ENCODE measurements at places on chromosomes 1 and 21.

GRCh38 chr1:245197121-245197520, 42.3 kb downstream of the KIF26B start:
- no peak for DNase-seq

DNA sequence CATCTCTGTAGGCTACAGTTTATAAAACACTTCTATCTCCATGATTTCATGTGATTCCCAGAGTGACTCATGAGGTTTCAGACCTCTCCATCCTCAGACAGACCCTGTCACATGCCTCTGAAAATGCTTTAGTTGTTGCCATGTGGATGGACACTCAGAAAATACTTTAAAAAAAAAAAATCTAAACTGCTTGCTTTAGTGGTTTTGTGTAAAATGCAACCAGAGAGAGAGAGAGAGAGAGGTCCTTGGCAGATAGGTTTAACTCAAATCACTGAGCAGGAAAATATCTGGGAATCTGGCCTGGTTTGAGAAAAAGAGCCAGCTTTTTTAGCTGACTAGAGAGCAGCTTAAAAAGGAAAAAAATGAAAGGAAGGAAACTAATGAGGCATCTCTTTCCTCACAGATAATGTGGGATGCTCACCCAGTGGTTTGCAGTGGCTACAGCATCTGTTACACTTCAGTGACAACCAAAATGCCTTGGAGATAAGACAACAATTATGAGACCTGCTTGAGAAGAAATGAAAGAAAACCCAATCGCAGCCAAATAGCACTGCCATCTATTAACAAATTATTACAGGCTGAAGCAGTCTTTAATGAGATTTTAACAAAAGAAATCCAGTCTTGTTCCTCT, 54.6 kb upstream of the SYT14 start:
- peak; percentile 92 for DNase-seq

GRCh38 chr1:23122023-23122748, 46.5 kb downstream of the LUZP1 start:
- no peak for DNase-seq

DNA sequence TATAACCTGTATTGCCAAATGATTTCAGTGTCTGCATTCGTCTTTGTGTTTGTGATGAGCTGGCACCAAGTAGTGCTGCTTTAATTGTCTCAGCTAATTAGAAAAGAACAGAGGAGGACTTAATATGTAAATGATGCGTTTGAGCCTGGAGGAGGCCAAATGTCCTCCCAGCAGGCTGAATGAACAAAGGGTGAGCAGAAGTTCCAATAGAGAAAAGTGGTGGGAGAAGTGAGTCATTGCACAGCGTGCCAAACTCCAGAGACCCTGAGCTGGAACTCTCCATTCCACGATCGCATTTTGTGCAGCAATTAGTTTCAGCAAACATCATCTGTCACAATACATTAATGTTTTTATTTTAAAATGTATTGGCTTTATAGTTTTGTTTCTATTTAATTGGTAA, 17.9 kb downstream of the ETV3L start:
- no peak for DNase-seq

DNA sequence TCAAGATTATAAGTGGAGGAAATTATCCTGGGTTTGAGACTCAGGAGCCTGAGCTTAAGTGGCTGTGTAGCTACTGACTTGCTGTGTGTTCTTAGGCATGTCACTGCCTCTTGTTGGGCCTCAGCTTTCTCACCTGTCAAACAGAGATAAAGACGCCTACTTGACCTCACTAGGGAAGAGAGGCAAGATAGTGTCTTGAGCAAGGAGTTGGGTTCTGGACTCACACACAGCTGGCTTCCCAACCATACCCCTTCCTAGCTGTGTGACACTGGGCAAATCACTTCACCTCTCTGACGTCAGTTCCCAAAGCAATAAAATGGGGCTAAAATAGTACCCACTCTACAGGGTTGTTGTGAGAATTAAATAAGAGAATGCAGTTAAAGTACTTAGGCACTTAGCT, 11.6 kb upstream of the EPB41 start:
- no peak for DNase-seq

DNA sequence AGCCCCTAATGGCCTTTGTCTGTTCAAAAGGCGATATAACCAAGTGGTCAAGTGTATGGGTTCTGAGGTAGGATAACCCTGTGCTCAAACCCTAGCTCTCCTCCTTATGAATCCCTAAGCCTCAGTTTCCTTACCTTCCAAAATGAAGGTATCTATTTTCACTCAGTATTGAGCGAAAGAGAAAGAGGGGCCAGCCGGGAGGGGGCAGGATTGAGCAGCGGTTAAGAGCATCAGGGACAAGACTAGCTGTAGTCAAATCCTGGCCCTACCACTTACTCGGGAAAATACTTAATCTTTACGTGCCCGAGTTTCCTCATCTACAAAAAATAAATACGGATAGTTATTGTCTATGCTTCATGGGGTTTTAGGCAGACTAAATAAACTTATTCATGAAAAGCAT, 25.7 kb downstream of the LY9 start:
- DNase-seq, result no peak

DNA sequence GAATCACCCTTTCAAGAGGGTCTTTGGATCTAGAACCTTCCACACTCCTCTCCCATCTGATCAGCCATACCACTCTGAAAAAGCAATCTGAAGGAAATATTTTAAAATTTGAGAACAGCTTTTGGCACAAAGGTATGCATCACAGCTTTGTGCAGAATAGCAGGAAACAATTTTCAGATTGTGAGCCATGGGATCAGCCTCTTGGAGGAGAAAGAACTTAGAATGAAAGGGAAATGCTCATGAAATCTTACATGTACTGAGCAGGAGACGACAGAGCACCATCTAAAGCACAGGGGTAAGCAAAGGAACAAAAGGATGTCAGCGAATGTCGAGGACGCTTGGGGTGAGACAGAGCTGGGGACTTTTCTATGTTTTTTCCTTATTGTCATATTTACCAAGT, 54.4 kb downstream of the EDN2 start:
- no peak for DNase-seq

GRCh38 chr1:212450331-212450881, 17.7 kb downstream of the NENF start:
- peak; percentile 17 for DNase-seq

DNA sequence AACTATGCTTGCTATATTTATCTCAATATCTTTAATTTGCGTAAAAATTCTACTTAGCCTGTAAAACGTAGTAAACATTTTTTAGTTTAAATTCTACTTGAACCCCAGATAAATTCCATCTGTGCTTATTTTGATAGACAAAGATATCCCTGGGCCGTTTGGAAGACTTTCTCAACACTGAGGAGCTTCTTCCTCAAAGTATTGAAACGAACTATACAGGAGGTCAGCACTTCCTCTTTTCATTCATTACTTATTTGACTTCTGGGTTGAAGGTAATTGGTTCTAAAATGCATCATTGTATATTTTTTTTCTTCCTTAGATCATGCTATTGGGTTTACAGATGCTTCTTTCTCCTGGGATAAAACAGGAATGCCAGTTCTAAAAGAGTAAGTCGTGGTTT, 74.7 kb downstream of the HSPA13 start:
- no peak for DNase-seq

- DNase-seq, result no peak
Measured at GRCh38 chr1:74470251-74470650, 42.2 kb downstream of the LRRC53 start.

- no peak for DNase-seq
Measured at GRCh38 chr1:17123196-17124045, 4.2 kb upstream of the PADI2 start.

DNA sequence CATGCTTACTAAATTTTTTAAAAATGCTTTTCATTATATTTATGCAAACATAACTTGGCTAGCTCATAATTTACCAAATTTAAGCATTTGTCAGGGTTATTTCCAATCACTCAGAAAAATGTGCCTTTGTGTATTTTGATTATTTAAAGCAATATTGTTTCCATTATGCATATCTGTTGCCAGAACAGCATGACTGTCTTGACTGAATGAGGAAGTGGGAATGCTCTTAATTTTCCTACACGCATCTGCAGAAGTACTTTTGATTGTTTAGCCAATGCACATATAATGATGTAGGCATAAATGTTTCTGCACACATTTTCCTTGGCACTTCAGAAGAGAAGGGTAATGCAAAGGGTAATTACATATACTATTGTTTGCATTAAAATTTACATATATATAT, 92.5 kb upstream of the ADGRL2 start:
- DNase-seq, result no peak

GRCh38 chr1:232909752-232910151, 40.7 kb upstream of the NTPCR start:
- DNase-seq, result no peak

DNA sequence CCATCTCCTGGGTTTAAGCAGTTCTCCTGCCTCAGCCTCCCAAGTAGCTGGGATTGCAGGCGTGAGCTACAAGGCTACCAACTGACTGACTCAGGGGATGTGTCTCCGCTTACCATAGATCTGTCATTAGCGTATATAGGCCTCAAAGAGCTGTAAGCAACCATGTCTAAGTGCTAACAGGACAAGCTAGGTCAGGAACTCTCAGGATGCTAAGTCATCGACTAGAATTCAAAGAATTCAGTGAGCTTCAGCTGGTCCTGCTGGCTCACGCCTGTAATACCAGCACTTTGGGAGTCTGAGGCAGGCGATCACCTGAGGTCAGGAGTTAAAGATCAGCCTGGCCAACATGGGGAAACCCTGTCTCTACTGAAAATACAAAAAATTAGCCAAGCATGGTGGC, 29.5 kb downstream of the CAPN2 start:
- peak; percentile 87 for DNase-seq

- DNase-seq, result no peak
Measured at GRCh38 chr1:80933346-80933745, 867.4 kb upstream of the ADGRL2 start.

DNA sequence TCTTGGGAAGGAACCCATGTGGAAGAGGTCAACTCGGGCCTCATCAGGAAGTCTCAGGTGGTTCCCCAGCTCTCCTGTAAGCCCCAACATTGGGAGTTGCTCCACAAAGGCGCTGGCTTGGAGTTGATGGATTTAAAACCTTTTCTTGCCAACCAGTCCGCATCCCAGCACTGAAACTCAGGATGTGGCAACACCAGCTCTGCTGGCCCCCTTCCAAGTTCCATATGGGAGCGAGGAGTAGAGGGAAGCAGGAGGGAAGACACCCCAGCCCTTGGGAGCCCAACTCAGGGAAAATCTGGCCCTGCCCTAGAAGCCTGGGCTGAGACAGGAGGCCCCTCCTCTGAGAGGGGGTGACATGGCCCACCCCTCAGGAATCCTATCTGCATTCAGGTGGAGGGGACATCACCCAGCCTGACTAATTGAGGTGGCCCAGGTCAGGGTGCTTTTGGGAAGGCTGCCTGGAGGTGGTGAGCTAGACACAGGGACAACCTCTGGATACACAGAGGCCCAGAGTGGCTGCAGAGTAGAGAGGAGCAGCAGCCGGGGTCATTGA, 33.1 kb upstream of the DMBX1 start:
- DNase-seq, result no peak

GRCh38 chr1:164369698-164370365, 189.2 kb upstream of the PBX1 start:
- DNase-seq, result no peak

- DNase-seq, result no peak
Measured at GRCh38 chr1:37031871-37032270, 2.4 kb downstream of the GRIK3 start.

DNA sequence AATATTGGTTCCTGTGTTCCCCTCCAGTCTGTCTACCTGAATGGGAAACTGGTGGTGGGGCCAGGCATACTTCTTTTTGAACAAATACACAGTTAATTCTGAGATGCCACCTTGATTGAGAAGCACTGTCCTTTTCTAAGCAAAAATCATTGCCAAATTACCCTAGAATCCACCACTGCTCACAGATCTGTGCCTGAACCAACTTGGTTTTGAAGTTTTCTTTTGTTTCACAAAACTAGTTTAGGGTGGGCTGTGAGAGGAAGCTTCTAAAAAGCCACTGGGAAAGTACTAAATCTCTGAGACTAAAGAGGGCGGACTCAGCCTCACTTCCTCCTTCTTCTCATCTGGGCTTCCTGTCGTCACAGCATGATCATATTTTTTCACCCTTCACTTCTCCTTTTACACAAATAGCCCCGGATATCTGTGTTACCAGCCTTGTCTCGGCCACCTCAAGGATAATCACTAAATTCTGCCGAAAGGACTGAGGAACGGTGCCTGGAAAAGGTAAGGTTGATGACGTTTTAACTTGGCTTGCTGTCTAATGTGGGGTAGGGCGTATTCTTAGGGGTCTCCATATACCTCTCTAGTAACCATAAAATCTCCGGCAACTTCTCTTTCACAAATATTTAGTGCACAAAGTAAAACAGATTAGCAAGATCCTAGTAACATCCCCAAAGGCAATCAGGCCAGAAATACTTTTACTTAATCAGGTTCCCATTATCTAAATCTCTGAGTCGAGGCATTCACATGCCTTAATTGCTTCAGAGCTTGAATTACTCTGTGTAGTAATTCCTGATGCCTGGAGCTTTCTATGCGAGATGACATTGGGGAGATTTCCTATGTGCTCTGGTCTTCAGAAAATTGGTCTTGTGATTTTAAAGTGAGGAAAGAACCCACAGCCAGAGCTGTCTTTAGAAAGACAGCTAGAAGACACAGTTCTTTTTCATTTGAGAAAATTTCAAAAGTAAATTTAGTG, at the start of gene CD53:
Gene CD53, plus strand, starts transcription at position 404 of the 976 bp plus-strand sequence. CDS start 18,261 bp downstream, outside the sequence.
- no peak for DNase-seq

- no peak for DNase-seq
Measured at GRCh38 chr1:244102468-244102867, 51.4 kb downstream of the ZBTB18 start.

DNA sequence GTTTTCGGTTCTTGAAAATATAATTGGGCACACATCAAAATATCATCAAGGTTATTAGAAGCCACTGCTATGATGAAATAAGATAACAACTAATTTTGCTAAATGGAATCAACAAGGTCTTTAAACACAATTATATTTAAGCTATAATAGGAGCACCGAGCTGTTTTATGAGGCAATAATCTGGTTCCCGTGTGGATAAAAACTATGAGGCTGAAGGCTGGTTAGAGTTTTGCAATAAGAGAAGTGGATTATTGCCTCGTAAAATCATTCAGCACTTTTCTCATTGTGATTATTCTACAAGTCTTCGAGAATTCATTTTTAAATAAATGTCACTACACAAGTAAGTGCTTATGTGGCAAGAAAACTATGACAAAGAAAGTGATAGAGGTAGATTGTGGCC, 975.7 kb upstream of the ADGRL2 start:
- DNase-seq, result no peak

GRCh38 chr21:21788591-21788990, 790.4 kb downstream of the NCAM2 start:
- no peak for DNase-seq

DNA sequence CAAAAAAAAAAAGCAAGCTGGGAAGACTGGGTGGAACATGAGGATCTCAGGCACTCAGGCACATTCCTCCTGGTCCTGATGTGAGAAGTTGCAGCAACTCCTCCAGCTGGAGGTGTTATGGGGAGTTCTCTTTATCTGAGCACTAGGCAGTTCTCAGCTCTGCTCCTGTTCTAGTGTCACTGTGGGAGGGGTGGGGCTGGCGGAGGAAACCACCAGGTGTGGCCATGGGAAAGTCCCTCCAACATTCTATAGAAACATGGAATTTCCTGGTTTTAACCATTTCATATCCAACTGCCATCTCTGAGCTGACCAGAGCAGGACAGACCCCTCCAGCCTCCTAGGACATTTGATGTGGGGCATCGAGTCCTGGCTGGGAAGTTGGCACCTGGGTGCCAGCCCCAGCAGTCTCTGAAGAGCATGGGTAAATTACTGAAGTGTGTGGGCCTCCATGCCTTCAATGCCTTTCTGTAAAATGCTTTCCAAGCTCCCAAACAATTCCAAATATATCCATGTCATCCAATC, 804 bp upstream of the IKBKE start:
- DNase-seq, result peak; percentile 63

GRCh38 chr1:211738691-211739301, 63.4 kb upstream of the NEK2 start:
- peak; percentile 62 for DNase-seq

GRCh38 chr1:247740721-247741120, 2.3 kb downstream of the OR14K1 start:
- DNase-seq, result no peak
